ENCODE measurements at places on chromosomes 7 and 10.

DNA sequence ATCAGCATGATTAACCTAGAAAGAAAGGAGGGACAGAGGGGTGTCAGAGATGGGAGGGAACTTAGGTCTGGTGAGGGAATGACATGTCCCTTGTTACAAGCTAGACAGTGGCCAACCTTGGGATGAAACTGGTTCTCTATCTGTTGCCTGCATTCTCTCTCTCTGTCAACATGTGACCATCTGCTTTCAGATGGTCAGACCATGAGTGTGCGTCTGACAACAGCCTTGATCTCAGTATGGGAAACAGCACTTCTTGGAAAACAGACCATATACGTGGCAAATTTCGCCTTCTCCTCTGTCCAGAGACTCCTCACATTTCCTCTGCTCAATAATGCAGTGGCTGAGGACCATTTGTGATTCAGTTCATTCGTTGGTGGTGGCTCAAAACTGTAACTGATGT lies 845.9 kb downstream of the TYW1 start:
- no peak for DNase-seq

- DNase-seq: no peak
These were observed 39.8 kb downstream of the GNA12 start for GRCh38 chr7:2804227-2804763.

DNA sequence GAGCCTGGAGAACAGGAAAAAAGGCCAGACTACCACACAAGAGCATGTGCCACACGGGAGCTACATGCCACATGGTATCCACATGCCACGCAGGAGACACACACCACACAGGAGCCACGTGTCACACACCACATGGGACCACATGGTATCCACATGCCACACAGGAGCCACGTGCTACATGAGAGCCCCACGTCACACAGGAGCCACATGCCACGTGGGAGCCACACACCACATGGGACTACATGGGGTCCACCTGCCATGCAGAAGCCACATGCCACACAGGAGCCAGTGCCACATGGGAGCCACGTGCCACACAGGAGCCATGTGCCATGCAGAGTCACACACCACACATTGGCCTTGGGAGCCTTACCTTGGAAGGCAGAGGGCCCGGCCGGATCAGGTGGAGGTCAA lies 244.4 kb upstream of the PPP2R2D start:
- no peak for DNase-seq

DNA sequence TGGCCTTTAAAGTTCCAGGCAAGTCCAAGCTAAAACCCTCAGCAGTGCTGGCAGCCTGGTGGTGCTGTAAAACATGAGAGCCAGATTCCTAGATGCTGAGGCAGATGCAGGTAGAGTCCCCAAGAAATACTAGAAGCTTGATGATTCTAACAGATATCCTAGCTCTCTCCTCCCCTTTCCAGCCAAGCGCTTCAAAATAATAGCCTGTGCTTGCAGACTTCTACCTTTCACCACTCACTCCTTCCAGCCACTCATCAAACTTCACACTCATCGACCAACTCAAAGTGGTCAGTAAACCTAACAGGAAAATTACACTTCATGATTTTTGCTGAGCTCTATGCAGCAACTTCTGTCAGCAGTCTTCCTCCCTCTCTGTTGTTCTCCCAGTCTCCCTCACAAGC lies 50.2 kb downstream of the LMBR1 start:
- DNase-seq: no peak

DNA sequence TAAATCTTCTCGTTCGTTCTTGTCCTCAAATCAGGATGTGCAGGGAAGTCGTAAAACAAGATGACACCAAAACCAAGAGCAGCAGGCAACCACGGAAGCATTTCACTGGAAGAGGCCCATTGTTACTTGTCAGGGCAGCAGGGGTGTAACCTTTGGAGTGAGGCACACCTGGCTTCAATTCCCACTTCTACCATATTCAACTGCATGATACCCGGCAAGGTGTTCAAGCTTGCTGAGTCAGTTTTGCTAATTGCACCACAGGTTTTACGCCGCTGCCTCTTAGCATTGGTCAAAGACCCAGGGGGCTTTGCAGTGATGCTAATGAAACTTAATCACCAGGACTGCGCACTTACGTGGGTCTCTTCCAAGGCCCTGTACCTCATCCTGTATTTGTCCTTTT lies 50.0 kb upstream of the PTER start:
- DNase-seq: no peak

- no peak for DNase-seq
These were observed 76.3 kb downstream of the CACNB2 start for GRCh38 chr10:18216482-18216881.

GRCh38 chr10:18252086-18252485 lies 111.9 kb downstream of the CACNB2 start:
- DNase-seq: no peak

DNA sequence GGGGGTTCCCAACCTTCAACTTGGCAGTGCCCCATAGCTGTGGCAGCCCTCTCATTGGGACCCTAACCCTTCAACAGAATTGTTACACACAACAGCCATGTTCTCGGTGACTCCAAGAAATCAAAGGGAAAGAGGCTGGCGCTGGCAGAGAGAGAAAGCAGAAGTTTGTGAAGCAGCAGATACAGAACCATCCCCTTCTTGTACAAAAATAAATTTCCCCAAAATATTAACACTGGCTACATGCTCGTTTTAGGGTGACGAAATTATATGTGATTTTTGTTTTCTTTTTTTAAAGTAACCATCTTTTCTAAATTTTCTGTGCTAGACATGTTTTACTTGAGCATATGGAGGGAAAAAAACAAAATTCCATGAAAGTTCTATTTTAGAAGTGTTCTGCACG lies 45.2 kb upstream of the SAMD8 start:
- no peak for DNase-seq
